ENCODE measurements at places on chromosomes 7 and 10.
A peak's percentile ranks its signal among the peaks of the same experiment; 100 is the strongest.

- no peak for DNase-seq
Observed at GRCh38 chr10:13527864-13528122, 1.0 kb downstream of the BEND7 start.

- DNase-seq: no peak
Observed at GRCh38 chr7:20892776-20893175, 106.1 kb upstream of the SP8 start.

- DNase-seq: peak; percentile 81
Observed at GRCh38 chr7:129644634-129645230, 33.2 kb downstream of the NRF1 start.

GRCh38 chr10:100204370-100204769 is 18.5 kb upstream of the ERLIN1 start:
- DNase-seq: no peak

DNA sequence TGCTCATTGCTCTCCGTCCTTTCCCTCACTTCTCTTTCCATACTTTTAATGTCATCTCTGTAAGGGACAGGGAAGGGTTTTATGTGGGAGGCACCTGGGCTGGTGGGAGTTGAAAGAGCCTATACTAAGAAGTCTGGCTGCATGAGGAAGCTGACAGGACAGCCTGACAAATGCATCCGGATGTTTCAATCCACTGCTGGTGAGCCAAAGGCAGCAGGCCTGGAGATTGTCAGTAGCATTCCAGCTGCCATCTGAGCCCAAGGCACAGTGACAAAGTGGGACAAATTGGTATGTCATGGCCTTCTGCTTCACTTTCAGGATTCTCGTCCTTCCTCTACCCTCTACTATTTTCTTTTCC is 218.4 kb downstream of the STK31 start:
- no peak for DNase-seq

GRCh38 chr7:131106681-131107336 is 220.9 kb upstream of the MKLN1 start:
- peak; percentile 24 for DNase-seq

DNA sequence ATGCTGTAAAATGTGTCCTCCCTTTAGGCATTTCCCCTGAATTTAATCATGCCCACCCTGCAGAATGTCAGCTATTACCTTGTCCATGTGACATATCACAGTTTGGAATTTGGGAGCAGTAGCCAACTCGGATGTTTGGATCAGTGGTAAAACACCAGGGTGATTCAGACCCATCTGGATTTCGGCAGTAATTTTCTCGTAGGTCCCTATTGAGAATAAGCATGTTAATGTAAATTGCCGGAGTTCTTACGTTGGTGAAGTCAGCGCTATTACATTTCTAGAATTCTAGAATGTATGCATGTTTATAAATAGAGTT is 44.1 kb downstream of the HGF start:
- DNase-seq: no peak

DNA sequence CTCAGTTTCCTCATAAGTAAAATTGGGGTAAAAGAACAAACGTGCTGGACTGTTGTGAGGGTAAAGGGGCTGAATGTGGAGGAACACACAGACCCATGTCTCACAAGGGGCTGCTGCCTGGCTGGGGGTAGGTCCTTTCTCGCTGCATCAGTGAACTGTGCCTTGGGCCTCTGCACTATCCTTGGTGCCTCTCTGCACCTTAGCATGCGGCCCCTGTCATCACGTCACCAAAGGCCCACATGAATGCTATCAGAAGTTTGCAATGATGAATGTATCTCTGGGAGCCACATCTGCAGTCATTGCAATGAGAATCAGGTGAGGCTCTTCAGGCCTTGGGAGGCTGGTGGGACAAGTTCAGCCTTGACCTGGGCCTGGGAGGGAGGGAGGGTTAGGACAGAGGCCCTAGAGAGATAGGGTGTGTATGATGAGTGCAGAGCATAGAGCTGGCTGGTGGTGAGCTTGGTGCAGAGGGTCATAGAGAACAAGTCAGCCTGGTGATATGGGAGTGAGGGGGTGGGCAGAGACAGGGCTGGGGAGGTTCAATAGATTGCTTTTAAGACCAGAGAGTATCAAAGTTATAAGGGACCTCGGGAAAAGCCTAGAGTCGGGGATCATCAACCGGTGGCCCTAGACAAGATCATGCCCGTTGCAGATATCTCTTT is 308.4 kb downstream of the RPS24 start:
- DNase-seq: no peak

All from SK-MEL-5 (cell line).